ENCODE measurements at places on chromosomes 1 and 21.

- DNase-seq = no peak
Observed at GRCh38 chr1:30425046-30425445, 298.3 kb downstream of the MATN1 start.

DNA sequence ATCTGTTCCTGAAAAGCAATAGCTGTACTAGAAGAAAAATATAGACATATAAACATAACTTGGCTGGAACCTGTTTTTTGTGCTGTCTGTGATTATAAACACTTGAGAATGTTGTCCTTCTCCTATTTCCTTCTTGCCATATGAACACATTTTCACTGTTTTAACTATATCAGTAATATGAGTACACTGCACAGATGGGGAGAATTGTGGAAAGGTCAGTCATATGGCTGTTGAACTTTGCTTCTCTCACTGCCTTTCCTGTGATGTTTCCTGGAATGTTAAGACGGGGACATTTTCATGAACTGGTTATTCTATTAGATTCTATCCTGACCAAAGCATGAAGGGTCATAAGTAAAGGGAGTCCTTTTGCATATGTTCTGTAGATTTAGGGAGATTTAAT is 24.9 kb downstream of the HMCN1 start:
- no peak for DNase-seq

GRCh38 chr1:181508486-181509165 is 25.3 kb downstream of the CACNA1E start:
- no peak for DNase-seq

GRCh38 chr1:16442265-16442664 is 1.7 kb downstream of the NECAP2 start:
- no peak for DNase-seq

DNA sequence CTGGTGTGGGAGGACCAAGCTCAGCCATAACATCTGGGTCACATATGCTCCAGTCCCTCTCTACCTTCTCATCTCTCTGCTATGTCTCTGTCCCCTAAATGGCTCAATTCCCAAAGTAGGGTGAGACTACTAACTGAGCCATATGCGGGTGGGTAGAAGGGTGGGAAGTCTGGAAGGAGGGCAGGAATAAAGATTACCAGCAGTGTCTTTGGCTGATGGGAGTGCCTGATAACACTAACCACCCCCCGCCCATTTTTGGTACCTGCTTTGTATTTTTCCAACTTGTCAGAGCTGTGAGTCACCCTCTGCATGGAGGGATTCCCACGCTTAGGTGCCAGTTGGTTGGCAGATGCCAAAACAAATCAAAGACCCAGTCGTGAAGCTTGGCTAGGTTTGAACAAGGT is 14.9 kb upstream of the SSBP3 start:
- no peak for DNase-seq

DNA sequence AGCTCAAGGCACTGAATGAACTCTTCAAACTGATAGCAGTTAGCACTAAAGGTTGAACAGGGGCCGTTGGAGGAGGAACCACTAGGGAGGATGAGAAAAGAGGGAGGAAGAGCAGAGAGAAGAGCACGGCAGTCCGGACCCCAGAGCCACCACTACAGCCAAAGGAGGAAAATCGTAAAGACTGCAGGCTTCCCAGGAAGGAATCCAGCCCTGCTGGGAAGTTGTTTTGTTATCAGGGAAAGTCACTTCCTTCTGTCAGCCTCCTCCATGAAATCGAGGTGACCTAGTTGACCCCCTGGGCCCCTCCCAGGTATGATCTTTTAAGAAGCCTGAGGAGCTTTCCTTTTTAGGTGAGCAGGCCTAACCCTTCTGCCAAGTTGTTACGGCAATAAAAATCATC is 88.2 kb downstream of the PBX1 start:
- DNase-seq = no peak

GRCh38 chr1:58447042-58447441 is 99.5 kb downstream of the OMA1 start:
- DNase-seq = no peak

GRCh38 chr1:91682882-91683597 is 182.4 kb downstream of the CDC7 start:
- DNase-seq = no peak

DNA sequence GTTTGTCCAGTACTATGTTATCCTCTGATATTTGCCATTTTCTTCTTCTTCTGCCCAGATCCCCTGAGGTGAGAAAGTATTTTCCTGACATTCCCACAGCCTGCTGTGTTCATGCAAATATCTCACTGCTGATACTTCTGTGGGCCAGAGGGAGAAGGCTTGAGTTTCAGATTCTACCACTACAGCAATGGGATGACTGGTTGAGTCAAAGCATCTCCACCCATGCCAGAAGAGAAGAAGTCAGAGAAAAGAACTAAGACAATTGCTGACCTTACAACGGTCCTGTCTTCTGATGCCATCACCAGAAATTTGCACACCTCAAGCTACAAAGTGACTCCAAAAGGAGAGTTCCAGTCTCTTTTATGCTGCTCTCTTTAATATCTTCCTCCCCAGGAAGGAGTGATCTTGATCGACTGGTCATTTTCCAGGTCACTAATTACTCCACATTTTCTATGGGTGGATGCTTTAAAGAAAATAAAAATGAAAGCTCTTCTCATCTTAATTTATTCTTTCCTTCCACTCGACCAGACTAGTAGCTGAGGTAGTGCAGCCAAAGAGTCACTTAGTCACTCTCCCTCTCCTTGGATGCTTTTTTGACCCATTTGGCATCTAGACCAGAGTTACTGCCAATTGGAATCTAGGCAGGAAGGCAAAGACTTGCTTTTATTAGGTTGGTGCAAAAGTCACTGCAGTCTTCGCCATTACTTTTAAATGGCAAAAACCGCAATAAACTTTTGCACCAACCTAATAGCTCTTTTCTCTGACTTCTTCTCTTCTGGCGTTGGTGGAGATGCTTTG is 195.1 kb downstream of the PTPRC start:
- no peak for DNase-seq

GRCh38 chr1:164914208-164914607 is 355.2 kb downstream of the PBX1 start:
- no peak for DNase-seq

- DNase-seq = no peak
Observed at GRCh38 chr1:219323426-219323825, 149.7 kb downstream of the LYPLAL1 start.

GRCh38 chr1:6239950-6240768 is 3.8 kb upstream of the HES3 start:
- no peak for DNase-seq

DNA sequence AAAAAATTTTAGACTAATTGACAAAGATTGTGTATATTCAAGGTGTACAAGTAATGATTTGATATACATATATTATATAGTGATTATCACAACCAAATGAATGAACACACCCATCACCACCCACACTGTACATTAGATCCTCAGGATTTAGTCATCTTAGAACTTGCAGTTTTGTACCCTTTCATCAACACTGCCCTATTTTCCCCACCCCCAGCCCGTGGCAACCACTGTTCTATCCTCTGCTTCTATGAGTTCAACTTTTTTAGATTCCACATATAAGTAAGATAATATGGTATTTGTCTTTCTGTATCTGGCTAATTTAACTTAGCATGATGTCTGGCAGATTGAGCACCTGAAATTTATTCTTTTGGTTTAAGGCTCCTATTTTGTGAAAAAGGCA is 173.6 kb downstream of the IER5 start:
- no peak for DNase-seq

DNA sequence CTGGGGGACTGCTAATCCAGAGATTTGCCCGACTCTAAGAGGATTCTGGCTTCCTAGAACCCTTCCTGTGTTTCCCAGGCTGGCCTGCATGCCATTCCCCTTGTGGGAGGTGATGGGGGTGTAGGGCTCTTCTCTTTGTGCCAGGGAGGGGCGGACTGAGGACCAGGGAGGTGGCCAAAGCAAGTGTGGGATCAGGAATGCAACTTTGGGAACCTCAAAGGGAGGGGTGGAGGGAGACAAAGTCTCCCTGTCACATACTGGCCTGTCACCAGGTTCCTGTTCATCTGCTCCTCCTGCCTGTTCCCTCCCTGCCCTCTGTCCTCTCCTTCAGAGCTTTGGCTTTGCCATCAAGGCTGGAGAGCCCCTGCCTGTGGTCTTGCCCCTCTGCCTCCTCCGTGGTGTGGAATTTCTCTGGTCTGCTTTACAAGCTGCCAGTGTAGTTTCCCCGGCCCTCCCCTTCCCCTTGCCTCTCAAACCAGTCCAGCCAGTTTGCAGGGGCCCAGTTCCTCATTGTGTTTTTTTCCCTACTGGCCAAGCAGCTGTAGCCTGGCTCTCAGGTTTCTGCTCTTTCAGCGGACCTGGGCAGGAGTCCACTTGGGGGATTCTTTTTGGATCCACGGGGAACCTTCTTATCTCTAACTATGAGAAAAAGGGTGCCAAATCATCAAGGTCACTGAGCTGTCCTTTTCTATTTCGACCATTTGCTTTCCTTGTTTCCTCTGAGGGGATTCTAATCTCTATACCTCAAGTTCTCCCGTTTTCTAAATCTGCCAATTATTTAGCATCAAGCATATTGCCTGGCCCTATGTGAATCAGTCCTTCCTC is 1.8 kb downstream of the CGN start:
- no peak for DNase-seq

DNA sequence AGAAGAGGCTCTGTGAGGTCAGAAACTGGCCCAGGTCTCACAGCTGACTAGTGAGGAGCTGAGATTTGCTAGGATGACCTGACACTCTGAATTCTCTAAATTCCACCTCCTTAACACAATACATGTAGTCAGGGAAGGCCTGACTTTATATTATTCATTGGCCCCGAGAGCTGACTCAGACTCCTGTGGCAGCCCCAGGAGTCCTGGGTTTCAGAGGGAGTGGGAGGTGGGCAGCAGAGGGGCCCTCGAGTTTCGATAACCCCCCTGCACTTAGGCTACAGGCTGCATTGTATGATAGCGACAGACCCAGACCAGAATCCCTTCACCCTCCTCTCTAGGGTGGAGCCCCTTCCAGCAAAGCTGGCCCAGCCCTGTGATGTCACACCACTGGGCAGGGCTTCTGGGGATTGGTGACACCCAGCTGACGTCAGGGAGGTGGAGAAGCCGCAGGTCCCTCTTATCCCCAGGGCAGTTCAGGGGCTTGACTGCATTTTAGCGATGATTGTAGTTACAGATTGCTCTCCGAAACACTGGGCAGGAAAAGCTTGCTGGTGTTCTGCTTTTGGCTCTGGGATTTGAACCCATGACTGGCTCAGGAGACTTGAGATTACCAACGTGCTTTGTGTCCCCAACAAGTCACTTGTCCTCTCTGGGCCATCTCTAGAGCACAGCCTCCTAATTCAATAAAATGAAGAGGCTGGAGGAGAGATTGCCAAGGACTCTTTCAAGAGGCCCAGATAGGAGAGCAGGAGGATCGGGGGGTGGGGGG is 17.0 kb upstream of the GPR37L1 start:
- no peak for DNase-seq

DNA sequence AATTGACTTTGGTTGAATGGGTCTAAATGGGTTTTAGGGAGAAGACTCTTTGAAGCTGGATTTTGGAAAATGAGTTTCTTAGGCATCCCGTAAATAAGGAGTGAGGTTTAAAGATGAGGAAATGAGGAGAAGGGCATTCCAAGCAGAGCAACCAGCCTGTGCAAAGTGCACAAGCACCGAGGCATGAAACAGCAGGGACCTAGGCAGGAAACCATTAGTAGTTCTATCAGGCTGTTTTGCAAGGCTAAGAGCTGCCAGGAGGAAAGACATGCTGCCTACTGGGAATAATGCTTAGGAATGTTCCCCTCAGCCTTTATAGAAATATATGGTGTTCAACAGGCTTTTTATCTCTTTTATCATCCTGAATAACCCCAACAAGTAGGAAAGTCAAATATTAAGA is 153.1 kb upstream of the FGGY start:
- no peak for DNase-seq

DNA sequence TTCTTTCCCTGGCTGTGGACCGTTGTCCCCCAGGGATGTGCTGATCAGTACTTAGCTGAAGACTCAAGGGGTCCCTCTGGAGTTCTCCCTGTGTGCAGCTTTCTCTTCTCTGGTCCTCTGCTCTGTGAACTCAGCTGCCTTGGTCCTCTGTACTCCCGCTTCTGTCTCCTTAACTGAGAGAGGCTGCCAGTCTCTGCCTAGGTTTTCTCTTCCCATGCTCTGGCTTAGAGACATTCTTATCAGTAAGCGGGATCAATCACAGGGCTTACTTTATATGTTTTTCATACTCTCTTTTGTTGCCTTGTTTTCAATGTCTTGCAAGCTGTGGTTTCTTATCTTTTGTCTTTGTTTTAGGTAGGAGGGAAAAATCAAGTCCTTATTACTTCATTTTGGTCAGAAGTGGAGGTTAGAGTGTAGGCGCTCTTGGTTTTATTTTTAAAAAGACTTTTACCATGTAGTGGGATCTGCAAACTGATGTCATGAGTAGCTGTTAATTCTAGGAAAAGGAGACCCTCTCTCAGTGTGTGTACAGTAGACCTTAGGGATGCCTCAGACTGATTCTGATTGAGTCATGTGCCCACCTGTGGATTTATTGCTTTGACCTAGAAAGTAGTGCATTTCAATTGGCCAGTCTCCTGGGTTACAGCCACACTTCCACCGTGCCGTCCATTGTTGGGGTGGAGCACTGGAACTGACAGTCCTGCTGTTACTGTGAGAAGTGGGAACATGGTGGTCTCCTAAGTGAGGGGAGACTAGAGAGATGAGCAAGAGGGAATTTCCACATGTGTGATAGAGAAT is 46.6 kb downstream of the TTC3 start:
- DNase-seq = no peak

GRCh38 chr1:44591381-44591780 is 82.9 kb downstream of the TMEM53 start:
- no peak for DNase-seq

DNA sequence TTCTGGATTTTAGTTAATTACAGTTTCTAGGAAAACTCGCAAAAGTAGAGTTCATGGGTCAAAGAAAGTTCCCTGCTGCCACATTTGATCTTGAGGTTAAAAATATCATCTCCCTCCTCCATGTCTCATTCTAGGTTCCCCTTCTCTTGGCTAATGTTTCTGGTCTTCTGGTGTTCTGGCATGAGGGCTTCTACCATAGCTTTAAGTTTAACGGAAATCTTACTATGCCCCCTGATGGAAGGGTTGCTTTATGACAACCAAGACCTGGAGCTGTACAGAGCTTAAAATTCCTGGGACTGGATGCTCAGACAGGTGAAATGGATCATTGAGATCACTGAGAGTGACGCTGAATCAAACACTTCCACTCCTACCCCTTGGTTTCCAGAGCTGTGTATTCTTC is 1881.7 kb downstream of the MRPL39 start:
- DNase-seq = no peak

DNA sequence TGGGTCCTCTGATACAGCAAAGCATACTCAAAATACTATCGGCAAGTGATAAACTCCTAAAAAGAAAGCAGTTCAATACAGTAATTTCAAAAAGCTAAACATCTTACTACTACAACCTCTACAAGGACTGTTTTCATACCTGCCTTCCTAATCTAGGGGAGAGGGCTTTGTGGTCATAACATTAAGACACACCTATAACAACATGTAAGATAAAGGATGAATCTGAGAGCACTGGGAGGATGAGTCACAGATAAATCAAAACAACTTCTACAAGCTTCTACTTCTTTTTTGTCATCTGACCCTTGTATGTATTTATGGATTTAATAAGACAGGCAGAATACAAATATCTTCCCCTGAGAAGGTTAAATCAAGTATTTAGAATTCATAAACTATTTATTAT is 40.0 kb downstream of the LTN1 start:
- DNase-seq = no peak

Measured in stimulated activated CD4-positive, alpha-beta T cell treated with anti-CD3 and anti-CD28 coated beads, Interleukin-4, amount 100 ng/mL, for 24 hours (primary cell).